ENCODE measurements at places on chromosomes 11 and 22.

DNA sequence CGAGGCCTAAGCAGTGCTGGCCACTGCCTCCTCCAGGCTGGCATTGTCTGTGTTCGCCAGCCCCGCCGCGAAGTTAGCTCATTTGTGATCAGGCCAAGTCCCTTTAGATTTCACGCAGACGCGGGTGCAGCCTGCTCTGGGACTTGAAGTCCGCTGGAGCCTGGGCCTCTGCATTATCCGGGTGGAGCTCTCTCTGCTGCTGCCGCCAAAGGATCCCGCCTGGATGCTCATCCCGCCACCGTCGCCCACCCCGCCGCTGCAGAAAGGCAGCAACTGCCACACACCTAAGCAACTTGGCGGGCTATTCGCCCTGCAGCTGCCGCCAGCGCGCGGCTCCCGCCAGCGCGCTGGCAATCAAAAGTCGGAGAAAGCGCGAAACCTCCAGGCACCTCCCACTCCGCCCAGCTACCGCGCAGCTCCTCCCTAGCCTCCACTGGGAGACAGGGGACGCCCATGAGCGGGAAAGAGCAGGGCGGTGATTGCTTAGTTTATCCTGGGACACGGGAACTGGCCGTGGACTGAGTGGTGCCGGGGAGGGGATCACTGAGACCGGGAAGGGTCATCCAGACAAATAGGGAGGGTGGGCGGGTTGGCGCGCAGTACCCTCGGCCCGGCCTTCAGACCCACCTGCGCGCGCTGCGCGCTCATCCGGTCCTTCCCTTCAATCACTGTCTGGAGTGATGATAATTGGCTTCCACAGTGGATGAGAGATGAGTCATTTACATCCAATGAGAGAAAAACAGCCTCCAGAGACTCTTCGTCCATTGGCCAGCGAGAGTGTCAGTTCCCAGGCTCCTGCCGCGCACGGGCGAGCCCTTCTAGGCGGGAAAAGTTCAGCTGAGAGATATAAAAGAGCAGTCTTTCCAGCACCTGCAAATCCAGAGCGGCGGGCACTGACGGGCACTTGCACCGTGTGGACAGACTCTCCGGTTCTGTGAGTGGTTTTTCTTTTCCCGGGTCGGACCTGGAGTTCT is at the start of gene FAM111B:
Gene FAM111B (plus strand): TSS at position 875 of the 974 bp plus-strand sequence. CDS start 2,389 bp downstream, outside the sequence.
- DNase-seq, result peak; percentile 65

DNA sequence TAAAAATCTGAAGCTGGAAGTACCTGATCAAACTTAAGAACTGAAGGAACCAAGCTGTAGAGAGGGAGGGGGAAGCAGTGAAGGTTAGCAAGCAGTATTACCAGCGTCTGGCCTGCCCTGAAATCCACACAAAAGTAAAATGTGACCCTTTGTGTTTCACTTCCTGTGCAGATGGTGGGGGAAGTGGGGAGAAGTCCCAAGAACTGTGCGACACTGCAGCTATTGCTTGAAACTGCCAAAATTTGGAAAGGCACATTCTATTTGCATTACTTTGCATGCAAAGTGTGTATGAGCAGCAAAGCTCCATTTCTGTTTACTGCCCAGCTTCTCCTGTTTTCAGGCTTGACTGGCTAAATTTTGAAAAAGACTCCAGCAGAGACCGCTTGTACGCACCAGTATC is 72.1 kb upstream of the BMAL1 start:
- DNase-seq, result no peak

DNA sequence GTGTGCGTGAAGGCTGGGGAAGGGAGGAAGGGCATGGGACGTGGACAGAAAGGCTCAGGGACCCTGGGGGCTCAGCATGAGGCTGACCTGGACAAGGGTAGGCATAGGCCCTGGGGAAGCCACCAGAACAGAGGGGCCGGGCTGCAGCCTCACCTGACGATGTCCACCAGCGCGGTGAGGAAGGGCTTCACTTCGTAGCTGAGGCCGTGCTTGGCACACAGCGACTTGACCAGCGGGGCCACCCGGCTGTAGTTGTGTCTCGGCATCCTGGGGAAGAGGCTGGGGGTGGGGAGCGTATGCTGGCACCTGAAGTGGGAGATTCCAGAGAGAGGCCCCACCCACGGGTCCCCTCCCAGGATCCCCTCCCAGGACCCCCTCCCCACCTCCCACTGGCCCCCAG is 15.6 kb downstream of the FADS3 start:
- DNase-seq, result no peak

- no peak for DNase-seq
Measured at GRCh38 chr11:79094616-79095015, 346.2 kb downstream of the TENM4 start.

Data from neural crest cell (in vitro differentiated cells).